ENCODE measurements at places on chromosomes 12 and 14.

DNA sequence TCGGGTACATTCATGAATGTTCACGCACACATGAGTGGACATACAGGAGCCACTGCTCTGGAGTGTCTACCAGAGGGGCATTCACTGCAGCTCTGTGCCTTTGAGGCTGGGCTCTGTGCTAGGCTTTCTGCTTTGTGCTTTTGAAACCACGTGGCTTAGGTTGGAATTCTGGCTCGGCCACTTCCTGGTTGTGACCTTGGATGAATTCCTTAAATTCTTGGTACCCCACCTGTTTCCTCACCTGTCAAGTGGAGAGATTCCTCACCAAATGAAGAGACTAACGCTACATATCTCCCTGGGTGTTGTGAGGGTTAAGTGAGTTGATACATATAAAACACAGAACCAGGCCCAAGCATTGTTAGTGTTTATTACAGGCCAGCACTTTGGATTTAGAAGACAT is 842.8 kb downstream of the VRK1 start:
- no peak for DNase-seq

DNA sequence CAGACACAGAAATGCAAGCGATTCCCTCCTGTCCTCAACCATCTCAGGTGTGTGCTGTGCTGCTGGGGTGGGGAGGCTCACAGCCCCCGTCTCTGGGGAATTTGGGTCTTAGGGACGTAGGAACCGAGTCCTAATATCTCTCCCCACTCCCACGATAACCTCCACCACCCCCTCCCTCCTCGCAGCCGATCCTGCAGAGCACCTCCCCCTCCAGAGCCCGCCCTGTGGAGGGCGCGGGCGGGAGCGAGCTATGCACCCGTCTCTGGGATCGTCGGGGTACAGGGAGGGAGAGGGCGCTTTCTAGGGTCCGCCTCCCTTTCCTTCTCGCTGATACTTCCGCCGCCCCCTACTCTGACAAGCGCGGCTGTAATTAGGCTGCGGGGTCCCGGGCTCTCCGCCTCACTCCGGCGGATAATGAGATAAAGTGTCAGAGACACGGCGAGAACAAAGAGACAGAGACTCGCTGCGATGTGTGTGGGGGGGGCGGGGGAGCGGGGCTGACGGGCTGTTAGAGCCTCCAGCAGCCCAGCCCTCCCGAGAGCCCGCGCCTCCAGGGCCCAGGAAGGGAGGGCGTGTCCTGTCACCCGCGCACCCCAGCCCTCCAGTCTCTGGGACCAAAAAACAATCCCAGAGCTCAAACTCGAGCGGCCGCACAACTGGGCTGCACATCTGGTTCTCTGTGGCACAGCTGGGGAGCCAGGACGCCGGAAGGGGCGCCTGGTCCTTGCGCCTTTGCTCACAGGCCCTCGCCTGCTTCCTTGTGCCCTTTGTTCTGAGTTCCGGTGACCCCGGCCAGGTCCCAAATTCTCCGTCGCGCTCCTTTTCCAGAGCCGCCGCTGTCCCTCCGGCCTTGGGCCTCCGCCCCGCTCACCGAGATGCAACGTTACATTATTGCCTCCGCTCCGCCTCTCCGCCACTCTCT is 8.7 kb downstream of the SHMT2 start:
- peak; percentile 51 for DNase-seq

- no peak for DNase-seq
Measured at GRCh38 chr14:34993426-34993825, 10.6 kb downstream of the SRP54 start.

GRCh38 chr12:96889273-96889933 is 17.7 kb upstream of the NEDD1 start:
- DNase-seq = no peak

- DNase-seq = no peak
Measured at GRCh38 chr14:88791252-88791621, 1.5 kb downstream of the EML5 start.

DNA sequence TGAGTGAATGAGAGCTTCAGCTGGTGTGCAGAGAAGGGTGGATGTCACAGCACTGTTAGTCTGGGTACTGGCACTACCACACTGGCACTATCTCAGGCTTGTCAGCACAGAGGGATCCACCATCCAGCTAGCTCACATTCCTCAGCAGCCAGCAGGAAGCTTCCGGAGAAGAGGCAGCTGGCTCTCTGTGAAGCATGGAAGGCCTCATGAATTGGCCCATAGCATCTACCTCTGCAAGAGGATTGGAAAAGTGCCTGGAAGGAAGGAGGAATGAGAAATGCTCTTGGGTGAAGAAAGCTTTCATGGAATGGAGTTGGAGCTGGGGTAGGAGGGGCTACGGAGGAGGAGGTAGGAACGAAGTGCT is 9.9 kb downstream of the KRT83 start:
- no peak for DNase-seq

- DNase-seq = no peak
Measured at GRCh38 chr12:77940567-77940966, 109.9 kb downstream of the NAV3 start.

DNA sequence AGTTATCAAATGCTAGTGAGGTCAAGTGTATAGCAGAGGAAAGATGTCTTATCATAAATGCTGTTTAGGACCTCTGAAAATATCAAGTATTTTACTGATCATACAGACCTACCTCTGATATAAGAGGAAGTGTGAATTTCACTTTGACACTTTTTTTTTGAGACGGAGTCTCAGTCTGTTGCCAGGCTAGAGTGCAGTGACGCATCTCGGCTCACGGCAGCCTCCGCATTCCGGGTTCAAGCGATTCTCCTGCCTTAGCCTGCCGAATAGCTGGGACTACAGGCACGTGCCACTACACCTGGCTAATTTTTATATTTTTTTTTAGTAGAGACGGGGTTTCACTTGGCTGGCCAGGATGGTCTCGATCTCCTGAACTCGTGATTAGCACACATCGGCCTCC is 55.1 kb upstream of the PIK3C2G start:
- DNase-seq = no peak

DNA sequence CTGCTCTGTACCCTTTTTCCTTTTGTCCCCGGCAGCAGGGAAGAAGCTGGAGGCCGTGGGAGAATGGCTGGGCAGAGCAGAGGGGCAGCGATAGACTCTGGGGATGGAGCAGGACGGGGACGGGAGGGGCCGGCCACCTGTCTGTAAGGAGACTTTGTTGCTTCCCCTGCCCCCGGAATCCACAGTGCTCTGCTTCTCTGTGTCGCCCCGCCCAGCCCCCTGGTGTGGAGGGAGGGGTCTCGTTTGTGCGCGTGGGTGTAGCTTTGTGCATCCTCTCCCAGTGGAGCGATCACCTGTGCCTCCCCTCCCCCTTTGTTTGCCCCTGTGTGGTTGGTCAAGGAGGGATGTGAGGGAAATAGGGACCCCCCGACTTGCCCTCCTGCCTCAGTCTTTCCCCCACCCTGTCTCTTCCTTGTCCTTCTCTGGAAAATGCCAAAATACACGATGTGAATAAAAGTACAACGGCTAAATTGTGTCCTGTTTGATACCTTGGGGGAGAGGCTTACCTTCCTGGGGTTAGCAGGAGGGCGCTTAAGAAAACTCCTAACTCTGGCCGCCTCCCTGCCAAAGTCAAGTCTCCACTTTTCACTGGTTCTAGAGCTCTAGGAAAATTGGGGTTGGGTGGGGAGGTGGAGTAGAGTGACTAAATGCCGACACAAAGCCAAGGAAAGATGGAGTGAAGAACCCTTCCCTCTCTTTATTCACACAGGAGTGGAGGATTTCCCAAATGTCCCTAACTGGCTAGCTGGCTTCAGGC is 990 bp upstream of the TPI1 start:
- DNase-seq = no peak

DNA sequence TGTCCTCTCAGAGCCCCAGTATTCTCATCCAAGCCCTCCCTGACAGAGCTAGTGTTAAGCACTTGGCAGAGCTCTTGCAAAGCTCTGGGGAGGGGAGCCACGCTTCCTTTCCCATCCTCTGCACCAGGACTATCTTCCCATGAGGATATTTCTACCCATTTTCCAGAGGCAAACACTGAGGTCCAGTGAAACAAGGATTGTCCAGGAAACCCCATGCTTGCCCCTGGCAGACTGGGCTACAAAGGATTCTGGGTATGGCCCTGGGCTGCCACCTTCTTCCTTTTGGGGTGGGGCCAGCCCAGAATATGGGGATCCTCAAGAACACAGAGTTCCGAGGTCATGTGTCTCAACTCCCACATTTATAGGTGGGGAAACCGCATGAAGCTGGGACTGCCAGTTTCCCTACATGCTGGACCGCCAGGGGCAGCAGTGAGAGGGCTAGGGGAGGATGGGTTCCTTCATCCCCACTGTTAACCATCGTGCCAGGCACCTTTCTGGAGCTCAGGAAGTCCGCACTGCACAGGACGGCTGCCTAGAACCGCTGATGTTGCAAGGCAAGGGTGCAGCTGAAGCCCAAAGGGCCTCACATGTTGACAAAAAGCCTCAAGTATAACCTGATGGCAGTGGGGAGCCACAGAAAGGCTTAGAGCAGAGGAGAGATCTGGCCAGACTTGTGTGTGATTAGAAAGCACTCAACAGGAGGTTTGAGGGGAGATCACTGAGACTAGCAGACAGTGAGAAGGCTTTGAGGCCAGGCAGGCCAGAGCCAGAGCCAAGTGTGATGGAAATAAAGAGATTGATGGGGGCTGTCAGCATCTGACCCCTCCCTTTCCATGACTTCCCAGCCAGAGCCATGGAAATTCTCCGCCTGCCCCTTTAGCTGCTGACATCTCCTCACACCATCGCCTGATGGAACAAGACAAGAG is 5.5 kb upstream of the CCDC85C start:
- no peak for DNase-seq

- DNase-seq = no peak
Measured at GRCh38 chr14:22837750-22838538, 1.6 kb downstream of the MMP14 start.

DNA sequence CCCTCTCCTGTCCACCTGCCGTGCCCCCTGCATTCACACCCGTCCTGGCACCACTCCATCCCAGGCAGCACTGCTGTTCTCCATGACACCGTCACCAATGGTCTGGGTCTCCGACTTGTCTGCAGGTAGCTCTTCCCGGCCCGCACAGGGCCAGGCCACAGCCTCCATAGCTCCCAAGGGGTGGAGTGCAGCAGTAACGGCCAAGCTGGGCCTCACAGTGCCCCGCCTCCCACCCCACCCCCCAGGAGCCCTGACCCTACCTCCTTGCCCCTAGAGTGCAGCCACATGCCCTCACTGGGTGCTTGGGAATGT is 12.9 kb downstream of the FBRSL1 start:
- no peak for DNase-seq

- DNase-seq = no peak
Measured at GRCh38 chr12:3677609-3678008, 75.3 kb downstream of the CRACR2A start.

GRCh38 chr12:4909734-4910501 is at the start of gene KCNA1:
KCNA1 (plus strand) TSS chr12:4909905; CDS start chr12:4911379, 1,474 bp downstream.
- peak; percentile 35 for DNase-seq

DNA sequence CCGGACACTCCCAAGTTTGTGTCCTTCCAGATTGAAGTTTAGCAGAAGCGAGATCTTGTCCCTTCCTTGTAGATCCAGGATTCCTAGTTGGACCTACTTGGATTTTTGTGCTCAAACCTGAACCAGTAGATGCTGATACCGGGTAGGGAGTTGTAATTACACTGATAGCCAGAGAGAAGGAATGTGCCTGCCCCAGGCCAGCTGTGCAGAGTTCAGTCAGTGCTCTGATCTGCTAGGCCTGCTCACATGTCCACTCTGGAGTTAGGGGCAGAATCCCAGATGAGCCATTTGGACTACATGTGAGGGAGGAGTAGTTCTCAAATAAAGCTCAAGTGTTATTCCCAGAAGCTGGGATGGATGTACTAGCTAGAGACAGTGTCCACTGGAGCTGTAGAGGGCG is 65.7 kb downstream of the PRKCH start:
- DNase-seq = no peak

- no peak for DNase-seq
Measured at GRCh38 chr14:104321802-104322130, 183.4 kb downstream of the KIF26A start.
